HAP-1 (cell line): ENCODE measurements at places on chromosomes 7 and 10.

DNA sequence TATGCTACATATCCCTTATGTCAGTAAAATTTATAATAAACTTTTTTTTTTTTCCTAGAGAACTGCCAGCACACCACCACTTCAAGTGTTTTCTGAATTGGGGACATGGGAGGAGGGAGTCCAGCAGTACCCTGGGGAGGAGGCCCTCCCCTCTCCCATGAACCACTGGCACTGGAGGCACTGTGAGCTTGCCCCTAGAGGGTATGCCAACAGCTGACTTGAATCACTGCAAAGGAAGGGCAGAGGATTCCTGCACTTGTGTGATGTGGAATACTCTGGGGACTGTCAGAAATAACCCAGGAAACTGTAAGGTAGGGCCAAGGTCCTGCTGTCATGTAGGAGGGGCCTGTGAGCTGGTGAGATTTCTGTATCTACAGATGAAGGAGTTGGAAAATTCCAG is 8.5 kb upstream of the ARMS2 start:
- no peak for DNase-seq

DNA sequence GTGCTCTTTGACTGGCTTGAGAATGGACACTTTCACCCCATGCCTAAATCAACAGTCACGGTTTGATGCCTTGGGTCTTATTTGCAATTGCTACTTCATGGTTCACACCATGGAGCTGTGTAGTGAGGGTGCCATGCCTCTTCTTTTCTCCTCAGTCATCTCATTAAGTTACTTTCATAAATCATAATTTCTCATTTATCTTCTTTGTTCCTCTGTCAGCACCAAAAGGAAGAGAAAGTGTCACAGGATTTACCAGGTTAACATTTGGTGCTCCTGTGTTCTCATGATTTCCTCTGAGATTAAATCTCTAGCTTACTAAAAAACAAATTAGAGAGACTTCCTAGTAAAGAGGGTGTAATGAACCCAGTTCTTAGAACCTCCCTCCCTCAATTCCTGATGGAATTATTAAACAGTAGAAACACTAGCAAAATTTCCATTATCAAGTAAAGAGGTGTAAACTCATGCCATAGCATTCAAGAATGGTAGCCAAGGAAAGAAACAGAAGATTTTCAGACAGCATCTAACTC is 75.7 kb downstream of the RAMP3 start:
- DNase-seq, result no peak

GRCh38 chr7:27102581-27103442 is at the start of gene HOXA2:
TSS of gene HOXA2 (minus strand) at chr7:27102683. CDS start at chr7:27102500, 183 bp downstream.
- peak; percentile 58 for DNase-seq

DNA sequence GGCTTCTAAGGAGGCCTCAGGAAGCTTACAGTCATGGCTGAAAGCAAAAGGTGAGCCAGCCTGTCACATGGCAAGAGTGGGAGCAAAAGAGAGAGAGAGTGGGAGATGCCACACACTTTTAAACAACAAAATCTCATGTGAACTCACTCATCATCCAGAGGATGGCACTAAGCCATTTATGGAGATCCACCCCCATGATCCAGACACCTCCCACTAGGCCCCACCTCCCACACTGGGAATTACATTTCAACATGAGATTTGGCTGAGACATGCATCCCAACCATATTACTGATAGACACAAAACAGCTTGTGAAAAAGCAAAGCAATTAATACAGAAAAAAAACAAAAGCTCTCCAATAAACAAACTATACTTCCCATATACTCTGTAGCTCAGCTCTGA is 210.3 kb downstream of the GALNT17 start:
- DNase-seq, result no peak

DNA sequence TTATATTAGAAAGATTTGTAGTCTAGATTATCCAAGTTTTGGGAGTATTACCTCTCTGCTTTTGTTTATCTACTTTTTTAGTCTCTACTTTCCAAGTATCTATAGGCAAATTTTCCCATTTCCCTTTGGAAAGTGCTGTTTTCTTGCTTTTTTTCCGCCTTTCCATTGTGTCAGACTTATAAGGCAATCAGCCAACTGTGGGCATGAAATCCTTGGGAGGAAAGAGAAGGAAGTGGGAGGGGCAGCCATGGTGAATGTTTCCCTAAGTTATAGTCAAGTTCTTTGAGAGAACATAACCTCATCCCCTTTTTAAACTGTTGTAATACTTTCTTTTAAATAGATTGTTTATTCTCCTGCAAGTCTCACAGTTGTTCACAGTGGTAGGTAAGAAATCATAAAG is 52.6 kb downstream of the PTEN start:
- DNase-seq, result no peak

- DNase-seq, result no peak
These were observed 30.8 kb upstream of the PAX2 start for GRCh38 chr10:100714566-100714950.

DNA sequence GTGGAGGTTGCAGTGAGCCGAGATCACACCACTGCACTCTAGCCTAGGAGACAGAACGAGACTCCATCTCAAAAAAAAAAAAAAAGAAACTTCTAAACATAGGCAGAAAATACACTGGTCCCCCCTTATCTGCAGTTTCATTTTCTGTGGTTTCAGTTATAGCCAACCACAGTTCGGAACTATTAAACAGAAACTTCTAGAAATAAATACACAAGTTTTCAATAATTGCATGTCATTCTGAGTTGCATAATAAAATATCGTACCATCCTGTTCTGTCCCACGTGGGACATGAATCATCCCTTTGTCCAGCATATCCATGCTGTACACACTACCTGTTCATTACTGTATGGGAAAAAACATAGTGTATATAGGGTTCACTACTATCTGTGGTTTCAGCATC is 8.0 kb downstream of the XRCC2 start:
- DNase-seq, result no peak

DNA sequence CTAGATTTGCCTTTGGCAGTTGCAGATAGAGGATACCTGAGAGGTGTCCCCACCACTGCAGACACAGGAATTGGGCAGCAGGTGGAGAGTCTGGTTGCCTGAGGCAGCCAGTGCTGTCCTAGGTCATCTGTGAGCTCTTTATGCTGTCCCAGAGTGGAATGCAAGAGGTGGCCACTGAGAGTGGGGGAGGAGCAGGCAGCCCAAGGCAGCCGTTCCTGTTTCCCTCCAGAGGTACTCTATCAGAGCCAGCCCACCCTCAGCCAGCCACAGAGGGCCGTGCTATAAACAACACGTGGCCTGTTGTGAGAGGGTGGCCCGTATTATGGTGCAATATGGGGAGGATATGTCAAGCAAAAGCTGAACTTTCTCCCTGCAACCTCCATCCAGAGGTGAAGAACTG is 8.5 kb downstream of the LRRC18 start:
- no peak for DNase-seq

GRCh38 chr10:132958883-132959558 is 16.7 kb upstream of the CFAP46 start:
- DNase-seq, result no peak

- DNase-seq, result no peak
These were observed 60.0 kb downstream of the RAPGEF5 start for GRCh38 chr7:22296916-22297315.

DNA sequence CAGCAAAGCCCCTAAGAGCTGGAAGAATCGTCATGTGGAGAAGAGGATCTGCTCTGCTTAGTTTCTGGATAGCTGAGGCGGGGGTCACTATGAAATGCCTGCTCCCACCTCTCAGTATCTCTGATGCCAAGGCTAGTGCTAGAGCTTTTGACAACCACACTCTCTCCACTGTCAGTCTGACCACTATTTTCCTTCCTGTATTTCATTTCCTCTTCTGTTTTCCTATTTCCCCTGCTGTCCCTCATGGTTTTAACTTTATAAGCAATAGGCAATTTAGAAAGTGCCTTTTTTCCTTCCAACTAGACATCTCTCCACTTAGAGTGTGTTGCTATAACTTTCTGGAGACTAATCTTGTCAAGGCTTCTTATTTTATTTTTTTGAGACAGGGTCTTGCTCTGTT is 23.6 kb downstream of the C7orf57 start:
- DNase-seq, result no peak

DNA sequence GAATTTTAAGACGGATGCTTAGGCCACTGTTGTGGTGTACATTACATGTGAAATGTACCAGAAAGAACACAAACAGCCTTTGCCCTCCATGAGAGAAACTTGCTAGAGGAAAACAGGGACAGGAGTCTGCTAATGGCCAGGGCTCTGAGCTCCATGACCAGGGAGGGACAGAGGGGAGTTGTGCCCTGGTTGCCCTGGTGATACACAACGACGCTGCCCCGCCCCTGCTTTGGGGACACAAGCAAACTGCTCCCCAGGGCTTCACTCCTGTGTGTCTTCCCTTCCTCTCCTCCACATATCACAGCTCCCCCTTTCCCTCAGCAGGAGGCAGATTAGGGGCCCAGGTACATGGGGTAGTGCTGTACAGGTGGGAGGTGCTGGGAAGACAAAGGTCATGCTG is 36.2 kb downstream of the AMPH start:
- no peak for DNase-seq

GRCh38 chr10:127013691-127014473 is 108.7 kb downstream of the DOCK1 start:
- DNase-seq, result no peak

DNA sequence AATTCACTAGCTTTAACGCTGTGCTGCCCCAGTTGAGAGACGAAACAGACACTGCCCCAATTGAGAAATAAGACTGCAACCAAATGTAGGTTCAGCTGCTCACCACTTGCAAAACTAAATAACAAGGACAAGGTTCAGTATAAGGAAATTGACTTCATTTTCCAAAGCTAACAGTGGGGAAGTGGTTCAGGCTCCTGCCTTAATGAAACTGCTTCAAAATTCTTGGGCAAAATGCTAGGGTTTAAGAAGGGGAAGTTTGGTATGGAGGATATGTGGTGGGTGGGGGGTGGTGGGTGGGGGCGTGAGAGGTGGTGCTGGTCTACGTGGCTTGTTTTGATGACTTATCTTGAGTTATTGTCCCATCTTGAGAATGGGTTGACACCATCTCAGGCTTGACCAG is 21.8 kb downstream of the MRPL32 start:
- no peak for DNase-seq

DNA sequence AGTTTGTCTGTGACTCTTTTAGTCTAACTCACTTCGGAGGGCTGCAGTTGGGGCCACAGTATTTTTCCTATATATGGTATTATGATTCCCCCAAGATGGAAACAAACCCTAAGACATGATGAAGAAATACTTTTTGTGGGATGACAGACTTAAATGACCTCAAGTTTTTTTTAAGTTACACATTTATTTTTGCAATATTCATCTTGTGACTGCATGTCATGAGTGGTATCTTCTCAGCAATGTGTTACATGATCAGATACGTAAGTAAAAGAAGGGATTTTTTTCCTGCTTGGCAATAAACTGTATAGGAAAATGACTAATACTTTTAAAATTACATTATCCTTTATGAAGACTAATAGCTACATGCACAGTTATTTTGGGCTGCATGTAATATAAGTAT is 57.8 kb downstream of the OR13A1 start:
- no peak for DNase-seq

DNA sequence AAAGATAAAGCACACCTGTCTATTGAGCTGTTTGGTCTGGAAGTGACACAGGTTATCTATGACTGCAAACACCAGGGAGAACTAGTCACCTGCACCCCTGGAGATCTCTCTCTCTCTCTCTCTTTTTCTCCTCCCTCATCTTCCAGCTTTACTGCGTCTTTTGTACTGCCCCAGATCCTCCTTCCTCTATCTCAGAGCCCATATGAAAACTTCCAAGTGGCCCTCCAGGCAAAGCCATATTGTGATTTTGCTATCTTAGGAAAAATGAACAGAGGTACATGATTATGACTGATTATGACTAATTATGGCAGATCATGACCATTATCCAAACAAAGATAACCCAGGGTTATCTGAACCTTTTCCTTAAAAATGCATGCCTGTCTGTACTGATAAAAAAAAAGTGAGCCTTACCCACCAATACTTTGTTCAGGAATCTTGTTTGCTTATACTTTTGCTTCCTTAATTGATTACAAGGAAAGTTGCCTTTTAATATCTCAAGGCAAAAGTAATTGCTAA is 12.6 kb upstream of the EPHB6 start:
- no peak for DNase-seq

GRCh38 chr7:55473932-55474331 is 98.4 kb downstream of the VOPP1 start:
- DNase-seq, result no peak

DNA sequence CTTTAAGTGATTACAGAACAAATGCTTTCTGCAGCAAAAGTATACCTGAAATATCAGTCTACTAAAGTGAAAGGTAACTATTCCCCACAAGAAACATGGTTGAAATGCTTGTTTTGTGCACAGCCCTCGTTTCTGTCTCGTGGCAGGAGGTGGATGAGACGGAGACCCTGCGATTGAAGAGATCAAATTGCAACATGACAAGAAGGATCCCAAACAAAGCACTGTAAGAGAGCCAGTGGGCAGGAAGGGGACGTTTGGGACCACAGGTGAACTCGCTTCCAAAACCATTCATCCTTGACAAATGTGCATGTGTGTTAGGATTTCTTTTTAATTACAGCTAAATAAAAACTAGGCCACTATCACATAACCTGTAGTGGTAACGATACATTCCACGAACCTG is 192.6 kb downstream of the CCSER2 start:
- DNase-seq, result no peak

DNA sequence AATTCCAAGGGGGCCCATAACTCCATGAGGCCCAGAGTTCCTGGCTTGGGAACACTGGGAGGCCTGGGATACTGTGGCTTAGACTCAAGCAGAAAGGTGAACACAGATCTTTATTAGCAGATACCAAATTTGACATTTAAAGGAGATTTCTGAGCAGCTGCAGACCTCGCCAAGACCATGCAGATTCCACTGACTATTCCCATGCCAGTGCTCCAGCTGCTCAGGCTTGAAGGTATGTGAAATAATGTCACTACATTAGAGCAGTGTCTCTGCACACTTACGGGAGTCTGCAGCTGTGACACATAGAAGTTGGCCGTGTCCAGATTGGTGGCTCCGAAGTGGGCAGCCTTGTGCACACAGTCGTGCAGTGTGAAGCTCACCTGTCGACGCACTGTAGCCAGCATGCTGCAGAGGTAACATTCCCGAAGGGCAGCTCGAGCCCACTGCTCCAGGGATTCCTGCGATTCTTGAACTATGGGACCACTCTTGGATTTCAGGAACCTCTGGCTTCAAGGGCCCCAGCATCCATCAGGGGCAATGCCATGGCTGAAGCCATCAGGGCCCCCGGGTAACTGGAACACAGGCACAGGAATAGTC is 46.1 kb downstream of the SEPTIN7 start:
- DNase-seq, result no peak

DNA sequence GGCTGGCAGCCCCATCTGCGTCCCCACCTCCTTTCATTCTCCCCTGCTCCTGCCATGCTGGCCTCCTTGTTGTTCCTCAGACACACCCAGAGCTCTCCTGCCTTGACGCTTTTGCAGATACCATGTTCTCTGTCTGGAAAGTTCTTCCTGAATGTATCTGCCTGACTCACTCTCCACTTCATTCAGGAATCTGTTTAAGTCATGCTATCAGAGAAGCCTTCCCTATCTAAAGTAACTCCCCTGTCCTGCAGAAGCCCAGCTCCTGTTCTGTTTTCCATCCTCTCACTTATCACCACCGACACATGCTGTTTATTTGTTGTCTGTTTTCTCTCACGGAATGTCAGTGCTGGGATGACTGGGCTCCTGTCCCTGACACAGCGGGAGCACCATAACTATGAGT is 82.0 kb downstream of the AFAP1L2 start:
- DNase-seq, result no peak
